T-helper 22 cell (primary cell): ENCODE measurements at places on chromosomes 11 and 22.

DNA sequence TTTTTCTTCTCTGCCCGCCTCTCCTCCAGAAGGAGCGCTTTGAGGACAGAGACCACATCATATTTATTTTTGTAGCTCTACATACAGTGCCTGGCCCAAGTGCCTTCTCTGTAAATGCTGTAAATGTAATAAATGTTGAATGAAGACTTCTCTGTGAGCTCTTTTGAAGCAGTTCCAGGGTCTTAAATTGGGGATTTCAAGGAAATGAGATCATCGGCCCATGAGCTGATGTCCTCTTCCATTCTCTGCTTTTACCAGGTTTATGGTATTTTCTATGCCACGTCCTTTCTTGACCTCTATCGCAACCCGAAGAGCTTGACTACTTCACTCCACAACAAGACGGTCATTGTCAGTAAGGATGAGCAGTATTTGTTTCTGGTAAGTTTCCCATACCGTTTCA lies 165.7 kb upstream of the SORL1-AS1 start:
- DNase-seq = no peak

GRCh38 chr11:40952479-40952878 lies 507.0 kb downstream of the LRRC4C start:
- no peak for DNase-seq

DNA sequence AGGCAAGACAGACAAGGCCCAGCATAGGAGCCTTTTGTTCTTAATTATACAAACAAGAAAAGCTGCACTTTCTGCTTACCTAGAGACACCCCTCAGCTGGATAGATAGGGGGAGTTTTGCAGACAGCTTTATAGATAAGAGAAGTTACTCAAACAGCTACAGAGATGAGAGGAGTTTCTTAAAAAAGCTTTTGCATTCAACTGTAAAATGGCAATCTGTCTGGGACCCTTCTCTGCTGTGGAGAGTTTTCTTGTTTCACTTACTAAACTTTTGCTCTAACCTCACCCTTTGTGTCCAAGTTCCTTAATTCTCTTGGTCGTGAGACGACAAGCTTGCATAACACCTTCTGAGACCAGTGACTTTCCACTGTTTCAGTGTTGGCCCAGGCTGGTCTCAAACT lies 103.8 kb upstream of the CHORDC1 start:
- DNase-seq = no peak

GRCh38 chr22:17779286-17780115 lies 5.2 kb upstream of the BID start:
- DNase-seq = no peak

- DNase-seq = no peak
Observed at GRCh38 chr22:37069719-37070118, 18.2 kb downstream of the KCTD17 start.

DNA sequence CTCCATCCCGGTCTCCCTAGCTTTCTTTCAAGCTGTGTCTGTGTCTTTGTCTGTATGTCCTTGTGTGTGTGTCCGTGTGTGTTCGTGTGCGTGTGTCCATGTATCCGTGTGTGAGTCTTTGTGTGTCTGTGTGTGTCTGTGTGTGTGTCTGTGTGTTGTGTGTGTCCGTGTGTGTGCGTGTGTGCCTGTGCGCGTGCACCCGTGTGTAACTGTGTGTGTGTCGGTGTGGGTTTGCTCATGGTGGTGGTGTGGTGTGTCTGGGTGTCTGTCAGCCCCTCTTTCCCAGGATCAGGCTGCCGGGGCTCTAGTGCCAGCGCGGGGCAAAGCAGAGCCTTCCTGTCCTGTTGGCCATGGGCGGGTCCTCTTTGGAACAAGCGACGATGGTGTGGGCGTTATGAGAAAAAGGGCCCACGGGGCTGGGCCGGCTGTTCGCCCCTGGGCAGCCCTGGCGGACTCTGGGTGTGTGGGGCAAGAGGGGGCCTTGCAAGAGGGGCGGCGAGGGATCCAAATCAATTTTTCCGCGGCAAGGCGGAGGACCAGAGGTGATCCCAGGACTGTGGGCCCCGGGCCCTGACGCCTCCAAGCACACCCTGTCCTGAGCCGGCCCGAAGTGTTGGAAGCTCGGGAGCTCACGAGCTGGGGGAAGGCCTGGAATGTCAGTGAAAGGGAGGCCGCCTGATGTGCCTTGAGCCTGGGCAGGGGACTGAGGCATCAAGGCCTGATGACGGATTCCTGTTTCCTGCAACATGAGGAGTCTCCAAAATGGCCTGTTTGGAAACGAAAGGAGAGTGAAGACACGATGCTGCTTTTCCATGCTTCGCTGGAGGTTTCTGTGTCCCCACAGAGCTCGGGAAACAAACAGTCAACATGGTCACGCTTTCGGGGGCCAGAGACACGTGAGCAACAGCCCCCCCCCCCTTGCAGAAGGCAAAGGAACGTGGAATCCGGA lies 3929.2 kb upstream of the OR11H1 start:
- DNase-seq = no peak

- no peak for DNase-seq
Observed at GRCh38 chr11:111461460-111462235, 50.5 kb downstream of the BTG4 start.

DNA sequence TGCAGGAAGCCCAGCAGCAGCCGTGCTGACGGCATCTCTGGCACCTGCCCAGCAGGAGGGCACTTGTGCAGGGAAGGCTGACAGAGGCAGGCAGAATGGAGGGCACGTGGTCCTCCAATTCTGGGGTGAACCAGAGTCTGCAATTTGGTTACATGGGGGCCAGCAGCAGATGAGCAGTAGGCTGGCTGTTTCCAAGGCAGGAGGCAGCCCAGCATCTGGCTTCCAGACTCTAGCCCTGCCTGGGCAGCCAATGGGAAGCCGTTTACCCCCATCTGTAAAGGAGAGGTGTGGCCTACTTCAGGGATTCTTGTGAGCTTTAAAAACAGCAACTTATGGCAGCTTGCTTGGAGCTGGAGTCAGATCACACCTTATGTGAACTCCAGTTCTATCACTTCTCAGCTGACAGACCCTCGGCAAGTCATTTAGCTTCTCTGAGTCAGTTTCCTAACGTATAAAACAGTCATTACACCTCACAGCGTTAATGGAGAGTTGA lies 27.9 kb upstream of the RASL10A start:
- DNase-seq = no peak

DNA sequence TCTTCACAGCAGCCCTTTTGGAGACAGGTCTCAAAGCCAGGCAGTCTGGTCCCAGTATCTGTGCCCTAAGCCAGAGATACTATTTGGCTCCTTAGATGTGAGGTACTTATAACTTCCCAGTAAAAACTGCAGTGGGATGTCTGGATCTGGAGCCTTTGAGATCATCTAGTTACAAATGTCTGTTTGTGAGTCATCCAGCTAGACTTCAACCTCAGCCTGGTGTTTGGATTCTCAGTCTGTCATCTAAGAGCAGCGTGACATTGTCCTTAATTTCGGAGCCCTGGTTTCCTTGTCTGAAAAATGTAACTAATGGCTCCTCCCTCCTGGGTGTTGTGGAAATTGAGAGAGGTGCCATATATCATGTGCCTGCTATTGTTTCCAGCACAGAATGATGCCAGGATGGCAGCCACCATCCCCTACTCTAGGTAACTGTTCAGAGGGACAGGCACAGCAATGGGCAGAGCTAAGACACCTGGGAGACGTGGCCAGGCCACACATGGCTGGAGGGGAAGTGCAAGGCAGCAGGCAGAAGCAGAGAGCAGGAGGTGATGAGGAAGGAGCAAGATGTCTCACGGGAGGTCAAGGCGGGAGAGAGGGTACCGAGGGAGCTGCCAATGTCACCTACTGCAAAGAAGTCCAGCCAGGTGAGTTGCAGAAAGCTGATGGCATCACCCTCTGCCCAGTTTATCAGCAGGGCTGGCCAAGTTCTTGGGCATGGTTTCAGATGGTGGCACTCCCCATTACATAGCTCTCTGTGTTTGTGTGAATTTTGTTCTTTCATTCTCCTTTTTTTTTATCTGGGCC lies 20.6 kb upstream of the ST3GAL4 start:
- DNase-seq = no peak

DNA sequence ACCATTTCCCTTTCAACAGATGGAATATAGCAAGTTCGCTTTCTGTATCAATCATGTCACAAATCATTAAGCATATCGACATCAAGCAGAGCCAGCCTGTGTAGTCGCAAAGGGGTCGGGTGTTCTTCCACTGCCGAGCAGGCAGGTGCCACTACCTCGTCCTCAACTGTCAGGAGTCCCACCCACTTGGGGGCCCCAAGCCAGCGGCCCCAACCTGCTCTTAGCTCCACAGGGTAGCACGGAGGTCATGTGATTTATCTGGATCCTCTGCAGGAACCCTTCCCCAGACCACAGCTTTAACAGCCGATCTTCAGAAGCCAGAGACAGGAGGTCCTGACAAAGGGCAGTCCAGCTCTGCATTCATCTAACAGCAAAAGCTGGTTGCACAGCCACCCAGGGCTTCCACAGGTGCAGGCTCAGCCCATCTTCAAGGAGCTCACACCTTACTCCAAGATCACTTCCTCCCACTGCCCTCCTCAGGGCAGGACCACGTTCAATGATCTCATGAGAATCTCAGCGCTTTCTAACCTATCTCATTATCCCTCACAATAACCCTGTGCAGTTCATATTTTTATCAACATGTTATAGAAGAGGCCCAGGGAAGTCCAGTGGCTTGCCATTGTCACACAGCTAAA lies 110.2 kb downstream of the TRIM29 start:
- DNase-seq = no peak

DNA sequence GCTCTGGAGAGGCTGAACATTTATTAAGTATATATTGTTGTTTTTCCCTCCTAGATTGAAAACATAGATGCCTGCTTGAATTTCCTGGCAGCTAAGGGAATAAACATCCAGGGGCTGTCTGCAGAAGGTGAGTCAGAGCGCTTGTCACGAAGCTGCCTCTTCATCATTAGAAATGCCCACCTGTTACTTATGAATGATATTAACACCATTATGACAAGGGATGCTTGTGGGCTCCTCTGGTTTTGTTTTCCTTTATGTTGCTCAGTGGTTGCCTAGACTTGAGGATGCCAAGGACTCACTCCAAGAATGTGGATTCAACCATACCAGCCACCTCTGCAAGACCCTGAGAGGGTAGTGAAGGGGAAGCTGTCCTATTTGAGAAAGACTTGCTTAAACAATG lies 156.2 kb downstream of the NAV2 start:
- no peak for DNase-seq

DNA sequence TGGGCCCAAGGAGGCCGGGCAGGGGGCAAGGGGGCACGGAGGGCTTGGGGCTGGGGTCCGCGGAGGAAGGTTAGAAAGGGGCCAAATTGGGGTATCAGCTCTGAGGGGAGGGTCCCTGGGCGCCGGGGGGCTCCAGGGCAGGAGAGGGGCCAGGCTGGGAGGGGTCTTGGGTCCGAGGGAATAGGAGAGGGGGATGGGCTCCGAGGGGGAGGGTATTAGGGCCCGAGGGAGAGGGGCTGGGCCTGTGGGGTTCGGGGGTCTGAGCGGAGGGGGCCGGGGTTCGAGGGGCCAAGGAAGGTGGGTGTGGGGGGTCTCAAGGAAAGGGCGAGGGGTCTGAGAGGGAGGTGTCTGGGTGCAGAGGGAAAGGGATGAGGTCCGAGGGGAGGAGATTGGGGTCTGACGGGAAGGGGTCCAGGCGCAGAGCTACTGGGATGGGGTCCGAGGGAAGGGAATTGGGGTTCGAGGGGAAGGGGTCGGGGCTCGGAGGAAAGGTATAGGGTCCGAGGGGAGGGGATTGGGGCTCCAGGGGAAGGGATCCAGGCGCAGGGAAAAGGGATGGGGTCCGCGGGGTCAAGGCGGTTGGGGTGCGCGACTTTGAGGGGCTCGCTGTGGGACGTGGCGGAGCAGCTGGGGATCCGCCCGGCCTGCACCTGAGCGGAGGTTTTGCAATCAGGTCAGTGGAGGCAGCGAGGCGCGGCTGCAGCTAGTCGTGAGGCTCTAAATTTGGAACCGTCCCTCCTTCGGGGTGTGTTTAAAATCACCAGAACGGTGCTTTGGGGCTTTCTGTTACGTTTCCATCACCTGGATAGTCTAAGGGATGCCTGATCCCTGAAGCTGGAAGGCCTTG lies 728 bp downstream of the CTTN start:
- DNase-seq = no peak

DNA sequence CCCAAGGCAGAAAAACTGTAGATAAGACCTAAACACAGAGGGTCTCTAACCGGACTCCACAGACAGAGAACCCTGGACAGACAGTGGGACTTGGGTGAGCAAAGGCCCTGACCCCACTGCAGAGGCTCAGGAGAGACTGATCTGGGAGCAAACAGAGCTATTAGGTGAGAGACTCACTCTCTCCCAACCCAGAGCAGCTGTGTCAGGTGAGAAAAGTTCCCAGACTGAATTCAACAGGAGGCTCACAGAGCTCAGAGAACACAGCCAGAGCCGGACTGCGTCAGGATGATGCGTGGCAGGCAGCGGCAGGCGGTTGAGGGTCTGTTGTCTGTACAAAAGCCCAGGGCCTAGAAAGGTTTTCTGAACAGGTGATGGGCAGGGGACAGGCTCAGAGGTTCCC lies 5.5 kb downstream of the RFPL2 start:
- no peak for DNase-seq

- DNase-seq = no peak
Observed at GRCh38 chr11:122861631-122862030, 20.9 kb upstream of the JHY start.

DNA sequence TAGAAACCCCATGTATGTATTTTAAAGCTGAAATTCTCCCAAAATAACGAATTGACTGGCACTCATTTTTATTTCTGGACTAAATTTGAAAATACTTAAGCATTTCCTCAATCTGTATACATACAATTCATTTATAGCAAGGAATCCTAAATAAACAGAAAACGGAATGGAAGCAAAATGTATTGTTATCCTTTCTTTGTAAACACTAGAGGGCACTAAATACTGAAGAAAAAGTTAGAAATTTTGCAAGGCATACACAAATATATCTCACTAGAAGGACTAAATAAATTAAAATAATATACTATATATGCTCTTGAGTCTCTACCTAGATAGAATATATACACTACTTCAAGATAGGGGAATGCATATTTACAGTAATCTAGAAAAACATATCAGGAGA lies 23.1 kb upstream of the ANO5 start:
- no peak for DNase-seq

- DNase-seq = no peak
Observed at GRCh38 chr11:100585728-100586127, 101.4 kb upstream of the ARHGAP42 start.

DNA sequence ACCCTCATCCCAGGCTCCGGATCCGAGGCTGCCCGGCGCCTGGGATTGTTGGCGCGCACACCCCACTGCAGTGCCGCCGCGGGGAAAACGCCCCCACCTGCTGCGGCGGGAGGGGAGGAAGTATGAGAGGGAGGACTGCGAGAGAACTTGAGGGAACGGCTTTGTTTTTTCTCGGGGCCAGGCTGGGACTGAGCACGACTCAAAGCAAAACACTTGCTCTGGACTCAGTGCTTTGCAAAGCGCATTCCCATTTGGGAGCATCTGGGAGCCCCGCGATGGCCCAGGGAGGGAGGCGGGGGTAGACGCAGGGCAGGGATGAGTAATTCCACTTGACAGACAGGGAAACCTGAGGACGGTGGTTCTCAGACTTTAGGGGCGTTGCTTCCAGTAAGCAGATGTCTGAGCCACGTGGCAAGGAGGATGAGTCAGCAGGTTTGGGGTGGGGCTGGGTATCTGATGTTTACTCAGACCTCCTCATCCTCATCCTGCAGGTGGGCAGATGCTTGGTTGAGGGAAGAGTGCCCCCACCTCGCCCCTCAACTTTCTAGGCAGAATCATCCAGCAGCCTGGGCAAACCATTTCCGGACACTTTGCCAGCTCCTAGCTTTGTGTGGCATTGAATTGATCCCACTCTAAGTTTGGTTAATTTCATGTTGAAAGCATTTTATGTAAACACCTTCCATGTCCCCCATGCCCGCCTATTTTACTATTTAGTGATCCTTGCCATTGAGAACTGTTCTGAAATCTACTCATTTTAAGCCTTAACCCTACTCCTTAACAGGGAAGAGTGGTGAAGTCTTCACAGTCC lies 1.5 kb downstream of the MIAT start:
- peak; percentile 68 for DNase-seq

- no peak for DNase-seq
Observed at GRCh38 chr11:119340335-119341221, at the start of gene C1QTNF5. Gene C1QTNF5, minus strand, starts transcription at chr11:119340883. Its CDS starts 486 bp downstream, at chr11:119340397.
